ENCODE measurements at places on chromosomes 4 and X.

DNA sequence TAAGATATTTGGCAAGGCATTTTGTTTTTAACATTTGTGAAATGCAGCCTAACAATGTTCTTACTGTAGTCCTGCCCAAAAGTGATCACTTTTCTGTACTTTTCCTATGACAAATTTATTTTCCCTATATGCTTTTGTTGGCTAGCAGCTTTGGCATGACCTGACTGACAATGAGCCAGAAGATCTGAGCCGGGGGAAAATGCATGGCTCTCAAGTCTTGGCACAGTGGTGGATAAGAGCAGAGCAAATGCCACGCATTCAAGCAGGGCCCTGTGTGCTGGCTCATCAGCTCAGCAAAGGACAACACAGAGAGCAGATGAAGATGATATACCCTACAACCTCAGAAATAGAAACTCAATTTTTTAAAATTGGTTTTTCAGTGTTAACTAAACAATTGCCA is 187.3 kb downstream of the ANAPC10 start:
- peak; percentile 76 for DNase-seq

- no peak for DNase-seq
These were observed 123.0 kb downstream of the KDR start for GRCh38 chr4:55002431-55002830.

DNA sequence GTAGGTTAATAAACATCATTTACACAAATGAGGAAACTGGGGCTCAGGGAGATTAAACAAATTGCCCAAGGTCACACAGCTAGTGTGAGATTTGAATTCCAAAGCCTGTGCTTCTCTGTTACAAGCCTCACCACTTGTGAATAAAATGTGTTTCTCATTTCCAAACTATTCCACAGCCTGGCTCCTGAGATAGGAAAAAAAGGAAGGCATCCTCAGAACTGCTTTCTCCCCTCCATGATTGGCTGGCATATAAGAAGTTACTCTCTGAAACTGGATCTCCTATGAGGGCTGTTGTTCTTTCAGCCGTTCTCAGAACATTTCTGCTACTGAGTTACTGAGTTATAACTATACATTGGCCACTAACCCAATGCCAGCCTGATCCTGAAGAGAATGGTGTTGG is 237.9 kb downstream of the MAML3 start:
- peak; percentile 87 for DNase-seq

DNA sequence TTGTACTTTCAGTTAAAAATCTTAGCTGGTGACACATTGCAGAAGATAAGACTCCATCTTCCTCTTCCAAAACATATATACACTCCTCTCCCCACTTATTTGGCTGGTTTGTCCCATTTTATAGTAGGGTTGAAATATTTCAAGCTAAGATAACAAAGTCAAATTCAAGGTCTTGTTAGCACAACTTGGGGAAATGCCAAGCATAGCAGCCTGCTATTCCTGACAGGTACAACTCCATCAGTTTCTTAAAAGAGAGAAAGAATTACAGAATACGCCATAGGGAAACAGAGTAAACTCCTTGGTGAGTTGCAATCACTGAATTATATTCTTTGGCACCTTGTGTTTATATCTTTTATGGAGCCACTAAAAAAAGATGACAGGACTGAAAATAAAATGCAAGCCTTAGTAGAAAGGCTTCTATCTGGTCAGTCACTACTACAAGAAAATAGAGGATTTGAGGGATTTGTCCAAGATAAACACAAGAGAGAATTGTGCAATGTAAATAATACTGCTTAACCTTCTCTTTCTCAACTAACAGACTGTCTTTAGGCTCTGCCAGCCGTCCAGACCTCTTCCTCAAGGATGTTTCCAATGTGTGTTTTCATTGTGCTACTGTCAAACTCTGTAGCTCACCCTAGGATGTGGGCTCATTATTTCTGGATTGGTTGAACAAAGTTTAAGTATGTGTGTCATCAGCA is 170.3 kb downstream of the VEGFC start:
- no peak for DNase-seq

- peak; percentile 70 for DNase-seq
These were observed 37.0 kb upstream of the ZBTB33 start for GRCh38 chrX:120213438-120214265.

DNA sequence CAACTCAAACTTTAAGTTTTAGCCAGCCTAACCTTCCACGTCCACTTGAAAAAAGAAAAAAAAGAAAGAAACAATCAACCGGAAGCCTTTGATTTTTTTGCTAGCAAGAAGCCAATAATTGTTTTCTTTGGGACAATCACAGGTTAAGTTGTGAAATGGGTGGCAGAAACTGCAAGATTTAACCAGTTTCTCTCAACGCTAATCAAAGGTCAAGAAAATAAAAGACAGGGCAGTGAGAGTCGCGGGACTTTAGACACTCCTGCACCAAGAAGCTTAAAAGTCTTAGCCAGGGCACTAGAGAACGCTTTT is 1.0 kb downstream of the ACSL1 start:
- no peak for DNase-seq

- peak; percentile 3 for DNase-seq
These were observed 361.5 kb upstream of the FMR1 start for GRCh38 chrX:147550217-147550616.

- peak; percentile 5 for DNase-seq
These were observed 92.6 kb downstream of the NXF2 start for GRCh38 chrX:102339312-102340298.

All from muscle of leg (tissue), 16 donors.